Activated CD4-positive, CD25-positive, alpha-beta regulatory T cell (primary cell): ENCODE measurements at places on chromosomes 4 and X.
A peak's percentile ranks its signal among the peaks of the same experiment; 100 is the strongest.

GRCh38 chr4:174198828-174199227 lies 84.6 kb downstream of the FBXO8 start:
- no peak for DNase-seq

GRCh38 chrX:38898261-38898660 lies 97.0 kb downstream of the MID1IP1 start:
- DNase-seq: no peak

- DNase-seq: no peak
Measured at GRCh38 chrX:45749375-45749774, 548.7 kb upstream of the DIPK2B start.

- DNase-seq: no peak
Measured at GRCh38 chrX:8042304-8042703, 115.1 kb upstream of the PNPLA4 start.

- no peak for DNase-seq
Measured at GRCh38 chrX:71895607-71896006, 15.0 kb upstream of the NHSL2 start.

- DNase-seq: no peak
Measured at GRCh38 chrX:10117301-10117700, 39.5 kb upstream of the CLCN4 start.

DNA sequence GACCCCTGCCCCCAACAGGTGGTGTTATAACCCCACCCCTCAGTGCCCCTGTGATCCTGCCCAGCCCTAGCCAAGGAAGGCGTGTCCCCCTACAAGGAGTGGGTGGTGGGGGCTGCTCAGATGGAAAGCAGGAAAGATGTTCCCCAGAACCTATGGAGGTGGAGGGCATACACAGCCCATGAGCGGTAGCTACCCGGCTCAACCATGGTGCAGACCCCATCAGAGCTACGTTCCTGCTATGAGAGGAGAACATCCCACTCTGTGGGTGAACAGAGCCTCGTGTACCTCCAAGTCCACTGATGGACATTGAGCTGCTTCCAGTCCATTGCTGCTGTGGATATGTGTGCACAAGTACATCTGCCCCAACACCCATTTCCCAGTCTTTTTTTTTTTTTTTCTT lies 71.1 kb downstream of the SHOX start:
- DNase-seq: no peak

- DNase-seq: no peak
Measured at GRCh38 chrX:2828344-2828958, at the start of gene GYG2. TSS of gene GYG2 (plus strand) at chrX:2828930. CDS start at chrX:2830189, 1,259 bp downstream.

GRCh38 chrX:150182161-150182560 lies 181.0 kb upstream of the MAMLD1 start:
- DNase-seq: no peak

DNA sequence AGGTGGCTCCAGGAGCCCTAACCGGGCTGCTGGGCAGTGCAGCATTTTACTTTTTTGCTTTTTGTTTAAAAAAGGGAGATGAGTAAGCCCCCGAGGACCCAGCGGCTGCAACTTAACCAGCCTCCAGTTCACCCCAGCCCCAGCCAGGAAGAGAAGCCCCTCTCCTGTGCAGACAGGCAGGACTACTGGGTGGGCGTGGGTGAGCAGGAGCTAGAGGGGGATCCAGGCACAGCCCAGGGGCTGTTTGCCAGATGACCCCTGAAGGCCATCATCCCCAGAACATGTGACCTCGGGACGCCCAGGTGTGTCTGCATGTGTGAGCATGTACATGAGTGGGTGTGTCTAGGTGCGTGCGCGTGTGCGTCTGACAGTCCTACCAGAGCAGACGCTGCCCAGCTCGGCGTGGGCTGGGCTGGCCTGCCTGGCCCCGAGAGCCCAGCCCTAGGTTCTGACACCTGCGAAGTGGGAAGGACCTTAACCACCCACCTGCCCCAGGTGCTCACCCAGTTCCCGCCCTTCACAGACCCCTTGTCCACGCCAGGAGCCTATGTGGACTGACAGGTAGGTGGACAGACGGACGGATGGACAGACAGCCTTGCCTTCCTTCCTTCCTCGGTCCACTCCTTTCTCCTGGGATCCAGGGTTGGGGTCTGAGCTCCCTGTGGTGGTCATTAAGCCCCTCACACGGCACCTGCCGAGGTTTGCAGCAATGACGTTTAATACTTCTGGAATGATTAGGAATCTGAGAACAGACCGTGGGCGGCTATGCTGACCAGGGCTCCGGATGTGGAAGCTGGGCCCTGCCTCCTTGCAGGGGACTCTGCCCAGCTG lies 7.8 kb upstream of the HAUS3 start:
- DNase-seq: no peak

GRCh38 chrX:153530411-153531129 lies 13.1 kb downstream of the ATP2B3 start:
- DNase-seq: no peak

DNA sequence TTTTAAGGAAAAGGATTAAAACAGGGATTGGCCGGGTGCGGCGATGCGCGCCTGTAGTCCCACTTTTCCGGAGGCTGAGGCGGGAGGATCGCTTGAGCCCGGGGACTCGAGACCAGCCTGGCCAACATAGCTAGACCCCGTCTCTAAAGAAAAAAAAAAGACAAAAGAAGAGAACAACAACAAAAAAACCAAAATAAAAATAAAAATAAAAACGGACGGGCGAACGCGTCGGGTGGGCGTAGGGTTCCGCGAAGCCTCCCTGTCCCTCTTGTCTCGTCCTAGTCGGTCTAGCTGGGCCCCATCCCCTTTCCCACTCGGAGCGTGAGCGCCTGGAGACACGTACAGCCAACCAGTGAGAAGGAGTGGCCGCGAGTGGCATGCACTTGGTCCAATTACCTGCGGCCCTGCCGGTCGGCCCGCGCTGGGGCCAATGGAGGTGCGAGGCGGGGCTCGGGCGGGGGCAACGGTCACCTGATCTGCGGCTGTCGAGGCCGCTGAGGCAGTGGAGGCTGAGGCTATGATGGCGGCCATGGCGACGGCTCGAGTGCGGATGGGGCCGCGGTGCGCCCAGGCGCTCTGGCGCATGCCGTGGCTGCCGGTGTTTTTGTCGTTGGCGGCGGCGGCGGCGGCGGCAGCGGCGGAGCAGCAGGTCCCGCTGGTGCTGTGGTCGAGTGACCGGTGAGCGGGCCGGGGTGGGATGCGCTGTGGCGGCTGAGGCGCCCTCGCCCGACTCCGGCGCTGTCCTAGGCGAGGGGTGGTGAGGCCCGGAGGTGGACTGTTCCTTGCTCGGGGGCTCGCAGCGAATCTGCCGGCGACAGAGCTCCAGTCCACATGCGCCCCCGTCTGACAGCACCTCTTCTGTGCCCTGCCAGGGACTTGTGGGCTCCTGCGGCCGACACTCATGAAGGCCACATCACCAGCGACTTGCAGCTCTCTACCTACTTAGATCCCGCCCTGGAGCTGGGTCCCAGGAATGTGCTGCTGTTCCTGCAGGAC lies at the start of gene ATP6AP1:
Gene ATP6AP1 (plus strand): TSS at position 502 of the 996 bp plus-strand sequence. CDS start 16 bp downstream, at position 518.
- DNase-seq: peak; percentile 79

DNA sequence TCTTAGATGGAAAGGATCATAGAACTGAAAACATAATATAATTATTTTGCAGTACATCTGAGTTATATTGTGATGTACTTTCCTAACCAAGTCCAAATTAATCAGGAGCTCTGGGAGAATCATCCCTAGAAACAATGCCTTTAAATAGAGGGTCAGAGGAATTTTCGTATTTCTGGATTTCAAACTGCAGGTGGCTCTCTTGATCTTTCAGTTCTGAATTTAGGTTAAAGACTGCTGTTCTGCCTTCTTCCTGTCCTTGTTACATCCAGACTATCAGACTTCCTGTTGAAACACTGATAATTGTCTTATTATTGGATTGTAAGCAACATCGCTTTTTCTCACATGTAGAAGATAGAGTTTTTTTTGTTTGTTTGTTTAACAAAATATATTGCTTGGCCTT lies 142.7 kb downstream of the RPA4 start:
- no peak for DNase-seq

DNA sequence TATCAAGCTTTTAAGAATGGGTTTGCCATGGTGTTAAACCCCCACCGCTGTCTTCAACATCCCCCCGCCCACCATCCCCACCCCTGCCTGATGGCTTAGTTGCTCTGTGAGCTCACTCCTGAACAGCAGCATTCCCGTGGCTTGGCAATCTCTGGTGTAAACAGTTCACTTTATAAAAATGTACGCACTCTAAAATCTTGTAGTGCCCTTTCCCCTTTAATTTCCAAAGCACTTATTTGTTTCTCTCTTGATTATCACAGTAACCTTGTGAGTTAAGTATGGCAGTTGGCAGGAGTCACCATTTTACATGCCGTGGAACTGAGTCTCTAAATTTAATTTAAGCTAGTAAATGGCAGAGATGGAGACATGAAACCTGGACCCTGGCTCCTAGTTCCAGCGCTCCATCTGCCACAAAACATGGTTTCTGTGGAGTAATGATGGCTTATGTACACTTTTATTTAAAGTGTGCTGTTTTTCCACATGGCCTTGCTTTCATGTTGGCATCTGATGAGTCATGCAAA lies 123.1 kb downstream of the AFF1 start:
- DNase-seq: no peak

- no peak for DNase-seq
Measured at GRCh38 chr4:108107729-108108382, 60.9 kb downstream of the LEF1 start.

DNA sequence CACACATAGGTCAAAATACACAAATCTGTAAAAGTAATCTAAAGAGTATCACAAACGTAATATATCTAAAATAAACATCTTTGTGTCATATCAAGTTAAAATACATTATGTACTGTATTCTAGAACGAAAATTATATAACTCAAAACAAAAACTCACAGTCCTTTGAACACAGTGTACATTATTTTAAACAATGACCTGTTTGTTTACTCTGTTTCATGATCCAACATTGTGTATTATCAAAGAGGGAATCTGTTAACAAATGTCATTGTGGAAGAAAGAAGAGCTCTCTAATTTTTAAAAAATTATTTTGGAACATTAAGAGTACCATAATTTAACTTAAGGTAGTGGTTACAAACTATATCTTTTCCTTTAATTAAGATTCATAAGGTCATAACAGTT lies 144.1 kb downstream of the FRYL start:
- no peak for DNase-seq

GRCh38 chrX:1111601-1112300 lies 100.7 kb downstream of the CRLF2 start:
- DNase-seq: no peak

- DNase-seq: no peak
Measured at GRCh38 chr4:141636771-141637460, 533 bp downstream of the IL15 start.

DNA sequence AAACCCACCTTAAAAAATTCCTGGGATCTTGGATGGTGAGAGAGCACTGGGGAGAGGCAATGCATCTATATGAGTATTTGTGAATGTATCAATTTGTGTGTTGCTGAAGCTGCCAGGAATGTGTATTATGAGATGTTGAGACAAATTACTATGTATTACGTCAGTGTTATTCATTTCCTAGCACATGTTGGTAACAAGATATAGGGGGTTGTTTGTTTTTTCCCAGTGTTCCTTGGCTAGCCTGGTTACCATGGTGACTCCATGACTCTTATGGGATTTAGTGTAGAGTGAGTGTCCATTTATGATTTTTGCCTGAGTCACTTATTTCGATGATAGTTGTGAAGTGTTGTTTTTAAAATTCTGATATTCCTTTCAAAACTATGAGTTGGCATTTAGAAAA lies 65.6 kb downstream of the RAB40A start:
- DNase-seq: no peak

DNA sequence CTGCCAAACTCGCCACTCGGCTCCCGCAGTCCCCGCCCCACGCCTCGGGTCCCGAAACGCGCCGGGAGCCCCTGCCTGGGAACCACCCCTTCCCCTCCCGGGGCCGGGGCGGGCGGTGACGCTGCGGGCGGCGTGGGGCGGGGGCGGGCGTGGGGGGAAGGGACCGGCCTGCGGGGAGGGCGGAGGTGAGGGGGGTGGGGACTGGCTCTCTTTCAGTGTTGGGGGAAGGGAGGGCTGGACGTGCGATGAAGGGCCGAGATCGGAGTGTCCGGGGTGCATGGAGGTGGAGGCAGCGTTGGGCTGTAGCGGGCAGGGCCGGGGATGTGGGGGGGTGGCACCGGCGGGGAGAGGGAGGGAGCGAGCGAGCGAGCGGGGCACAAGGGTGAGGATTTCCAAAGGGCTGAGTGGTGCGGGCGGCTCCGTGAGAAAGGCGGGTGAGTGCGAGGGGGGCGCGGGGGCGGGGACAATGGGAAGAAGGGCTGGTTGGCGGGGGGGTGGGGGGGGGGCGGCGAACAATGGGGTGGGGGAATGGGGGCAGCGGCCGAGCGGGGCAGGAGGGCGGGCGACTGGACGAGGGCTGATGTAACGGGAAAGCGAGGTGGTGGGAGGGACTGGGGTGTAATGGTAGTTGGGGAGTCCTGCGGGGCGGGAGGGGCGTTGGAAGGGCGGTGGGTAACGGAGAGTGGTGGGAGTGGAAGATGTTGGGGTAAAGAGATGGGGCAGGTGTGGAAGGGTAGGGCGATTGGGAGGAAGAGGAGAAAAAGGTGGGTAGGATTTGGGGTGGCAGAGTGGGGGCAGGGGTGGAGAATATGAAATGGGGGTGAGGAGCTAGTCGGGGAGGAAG lies 578 bp downstream of the DCUN1D4 start:
- DNase-seq: peak; percentile 42

GRCh38 chr4:185227131-185227551 lies 17.7 kb downstream of the SNX25 start:
- DNase-seq: no peak

- no peak for DNase-seq
Measured at GRCh38 chrX:153456161-153456560, 10.3 kb upstream of the TREX2 start.

GRCh38 chr4:10893395-10893794 lies 208.8 kb upstream of the CLNK start:
- DNase-seq: no peak

DNA sequence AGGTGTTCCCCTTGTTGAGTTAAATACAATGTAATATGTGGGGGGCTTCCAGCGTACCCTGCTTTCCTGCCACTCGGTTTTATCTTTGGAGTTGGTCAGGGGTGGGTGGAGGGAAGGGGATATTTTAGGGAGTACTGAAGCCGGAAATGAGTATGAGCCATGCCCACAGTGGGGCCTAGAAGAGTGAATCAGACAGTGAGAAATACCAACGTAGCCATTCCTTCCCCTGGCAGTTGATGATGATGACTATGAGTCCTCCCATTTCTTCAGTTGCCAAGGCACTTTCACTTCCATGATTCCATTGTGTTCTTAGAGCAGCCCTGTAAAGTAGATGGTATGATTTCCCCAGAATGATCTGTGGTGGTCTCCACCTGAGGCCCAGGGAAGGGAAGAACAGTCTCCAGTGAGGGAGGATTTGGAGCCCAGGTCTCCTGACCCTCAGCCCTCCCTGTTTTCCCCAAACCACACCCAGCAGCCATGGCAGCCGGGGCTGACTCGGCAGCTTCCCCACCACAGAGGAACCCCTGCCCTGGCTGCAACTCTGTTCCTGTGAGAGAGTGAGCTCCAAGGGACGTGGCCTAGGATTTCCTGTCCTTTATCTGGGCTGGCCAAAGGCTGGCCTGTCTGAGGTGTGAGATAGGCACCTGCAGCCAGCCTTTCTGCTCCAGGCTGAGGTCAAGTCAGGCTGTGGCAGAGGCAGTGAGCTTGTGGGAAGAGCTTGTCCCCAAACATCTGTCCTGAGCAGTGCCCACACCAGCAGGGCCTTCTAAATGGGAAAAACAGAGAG lies 52.7 kb downstream of the STARD8 start:
- no peak for DNase-seq
